ENCODE measurements at places on chromosomes 6 and 20.

DNA sequence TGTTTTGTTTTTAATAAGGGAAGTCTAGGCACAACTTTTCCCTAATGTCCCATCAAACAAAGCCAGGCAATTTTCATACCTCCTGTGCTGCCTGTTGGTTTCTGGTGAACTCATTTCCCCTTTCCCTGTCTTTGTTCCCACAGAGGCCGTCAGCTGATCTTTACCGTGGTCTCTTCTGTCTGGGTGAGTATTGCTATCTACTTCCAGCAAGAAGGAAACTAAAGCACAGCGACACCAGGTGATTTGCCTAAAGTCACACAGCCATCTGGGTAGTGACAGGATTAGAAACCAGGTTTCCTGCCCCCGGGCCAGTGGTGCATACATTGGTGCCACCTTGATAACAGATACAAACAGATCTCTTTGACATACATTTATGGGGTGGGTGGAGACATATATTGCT lies 59.6 kb downstream of the RAB44 start:
- DNase-seq: no peak

DNA sequence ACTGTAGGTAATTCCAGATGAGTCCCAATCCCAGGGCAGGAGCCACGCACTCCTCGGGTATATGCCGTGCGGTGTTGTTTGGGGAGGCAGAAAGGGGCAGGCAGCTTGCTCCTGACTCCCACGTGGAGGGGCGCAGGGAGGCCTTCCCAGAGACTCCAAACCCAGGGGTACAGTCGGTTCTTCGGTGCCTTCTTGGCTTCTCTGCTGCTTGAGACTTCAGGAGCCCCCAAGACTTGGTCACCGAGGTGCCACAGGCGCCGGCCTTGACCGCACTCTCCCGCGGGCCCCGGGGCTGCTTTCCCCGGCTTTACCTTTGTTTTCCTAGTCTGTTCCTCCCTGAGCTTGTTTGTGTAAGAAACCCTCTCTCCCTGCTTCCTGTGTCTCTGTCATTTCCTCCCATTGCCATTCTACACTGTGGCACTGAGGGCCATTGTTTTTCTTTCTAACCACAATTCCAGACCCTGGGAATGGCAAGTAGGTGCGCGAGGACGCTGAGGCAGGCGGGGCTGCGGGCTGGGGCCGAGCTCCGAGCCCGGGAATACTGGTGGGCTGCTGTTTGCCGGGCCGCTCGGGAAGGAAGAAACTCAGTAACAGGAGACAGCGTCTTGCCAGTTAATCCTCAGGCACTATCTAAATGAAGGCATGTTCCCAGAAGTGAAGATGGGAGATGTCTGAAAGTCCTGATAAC lies 215.6 kb upstream of the HEY2 start:
- no peak for DNase-seq

GRCh38 chr6:151808371-151809241 lies 1.1 kb downstream of the ESR1 start:
- no peak for DNase-seq

GRCh38 chr6:8277769-8278168 lies 157.6 kb downstream of the SLC35B3 start:
- no peak for DNase-seq

GRCh38 chr6:123745895-123746294 lies 57.8 kb upstream of the NKAIN2 start:
- no peak for DNase-seq

DNA sequence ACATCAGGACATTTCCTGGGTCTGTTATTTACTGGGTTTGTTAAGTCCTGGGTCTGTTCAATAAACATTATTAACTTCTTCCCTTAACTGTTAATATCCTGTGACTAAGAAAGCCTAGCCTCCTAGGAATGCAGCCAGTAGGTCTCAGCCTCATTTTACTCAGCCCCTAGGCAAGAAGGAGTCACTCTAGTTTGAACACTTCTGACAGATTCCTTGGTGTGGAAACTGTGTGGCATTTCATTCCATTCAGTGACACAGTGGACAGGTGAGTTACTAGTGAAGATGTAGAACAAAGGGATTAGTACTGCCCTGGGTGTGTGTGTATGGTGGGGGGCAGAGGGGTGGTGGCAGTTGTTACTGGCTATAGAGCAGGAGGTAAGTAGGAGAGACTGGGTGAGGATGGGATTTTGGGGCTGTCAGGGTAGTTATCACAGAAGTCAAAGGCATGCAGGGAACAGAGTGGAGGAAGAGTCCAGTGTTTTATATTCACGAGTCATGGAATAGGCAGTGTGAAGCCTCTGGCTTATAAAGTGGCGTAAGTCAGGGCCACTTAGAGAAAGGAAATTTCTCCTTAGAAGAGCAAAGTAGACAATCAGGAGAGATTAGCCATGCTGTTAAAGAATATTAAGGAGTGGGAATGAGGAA lies 28.4 kb downstream of the RNF182 start:
- DNase-seq: no peak

DNA sequence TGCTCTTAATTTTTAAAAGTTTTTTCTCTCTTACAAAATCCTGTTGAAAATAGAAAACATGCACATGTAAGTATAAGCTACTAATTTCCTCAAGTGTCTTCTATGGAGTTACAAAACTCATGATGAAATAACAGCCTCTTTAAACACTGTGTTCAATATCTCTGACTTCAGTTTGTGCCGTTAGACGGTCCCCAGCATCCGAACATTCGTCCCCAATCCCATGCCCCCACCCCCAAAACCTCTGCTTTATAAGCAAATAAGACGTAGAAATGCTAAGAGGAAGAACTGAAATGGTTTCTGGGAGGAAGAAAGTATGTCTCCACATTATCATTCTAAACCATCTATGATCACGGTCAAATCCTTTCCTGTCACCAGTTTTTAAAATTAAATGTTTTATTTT lies 31.7 kb upstream of the MYB start:
- no peak for DNase-seq

DNA sequence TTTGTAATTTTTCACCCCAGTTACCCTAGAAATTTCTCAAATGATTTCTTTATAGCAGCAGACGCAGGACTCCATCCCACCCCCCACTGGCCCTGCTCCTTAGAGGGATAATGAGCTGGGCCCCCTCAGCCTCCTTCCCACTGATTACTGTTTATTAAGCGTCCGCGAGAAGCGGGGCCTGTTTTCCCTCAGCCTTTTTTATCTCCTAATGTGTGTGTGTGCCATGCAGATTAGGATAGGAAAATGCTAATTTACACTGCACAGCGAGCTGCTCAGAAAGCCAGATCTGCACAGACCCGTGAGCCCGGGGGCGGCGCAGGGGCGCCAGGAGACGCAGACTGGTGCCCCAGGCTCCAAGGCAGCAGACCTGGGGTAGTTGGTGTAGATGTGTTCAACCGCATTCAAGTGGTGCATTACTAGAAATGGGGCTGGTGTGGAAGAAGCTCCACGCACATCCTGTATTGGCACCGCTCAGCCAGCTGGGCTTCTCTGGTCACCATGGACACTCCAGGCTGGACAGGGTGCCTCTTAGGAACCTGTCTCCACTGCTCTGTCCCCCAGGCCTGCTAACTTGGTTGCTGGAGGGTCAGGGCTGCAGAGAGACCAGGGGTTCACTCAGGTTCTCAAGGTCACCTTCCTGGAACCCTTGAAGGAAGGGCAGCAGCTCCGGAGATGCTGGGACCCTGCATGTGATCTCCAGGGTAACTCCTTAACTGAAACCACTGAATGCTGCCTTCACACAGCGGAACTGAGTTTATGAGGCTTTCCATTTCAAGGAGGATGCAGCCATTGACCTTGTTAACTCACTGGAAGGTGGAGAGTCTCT lies 256.3 kb downstream of the ERMARD start:
- no peak for DNase-seq

GRCh38 chr6:78670156-78670555 lies 197.2 kb upstream of the IRAK1BP1 start:
- DNase-seq: no peak

DNA sequence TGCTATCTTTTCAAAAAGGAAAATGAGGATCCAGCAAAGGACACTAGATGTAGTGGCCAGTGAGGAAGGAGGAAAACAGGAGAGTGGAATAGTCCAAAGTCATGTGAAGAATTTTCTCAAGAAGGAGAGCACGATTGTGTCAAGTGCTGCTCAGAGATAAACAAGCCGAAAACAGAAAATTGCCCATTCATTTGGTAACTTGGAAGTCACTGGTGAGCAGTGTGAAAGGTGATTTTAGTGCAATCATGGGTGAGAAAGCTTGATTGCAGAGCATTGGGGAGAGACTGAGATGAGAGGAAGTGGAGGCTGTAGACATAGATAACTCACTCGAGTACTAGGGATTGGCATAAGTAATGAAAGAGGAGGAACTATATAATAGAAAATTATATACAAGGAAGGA lies 26.0 kb upstream of the PRDM1 start:
- DNase-seq: no peak

DNA sequence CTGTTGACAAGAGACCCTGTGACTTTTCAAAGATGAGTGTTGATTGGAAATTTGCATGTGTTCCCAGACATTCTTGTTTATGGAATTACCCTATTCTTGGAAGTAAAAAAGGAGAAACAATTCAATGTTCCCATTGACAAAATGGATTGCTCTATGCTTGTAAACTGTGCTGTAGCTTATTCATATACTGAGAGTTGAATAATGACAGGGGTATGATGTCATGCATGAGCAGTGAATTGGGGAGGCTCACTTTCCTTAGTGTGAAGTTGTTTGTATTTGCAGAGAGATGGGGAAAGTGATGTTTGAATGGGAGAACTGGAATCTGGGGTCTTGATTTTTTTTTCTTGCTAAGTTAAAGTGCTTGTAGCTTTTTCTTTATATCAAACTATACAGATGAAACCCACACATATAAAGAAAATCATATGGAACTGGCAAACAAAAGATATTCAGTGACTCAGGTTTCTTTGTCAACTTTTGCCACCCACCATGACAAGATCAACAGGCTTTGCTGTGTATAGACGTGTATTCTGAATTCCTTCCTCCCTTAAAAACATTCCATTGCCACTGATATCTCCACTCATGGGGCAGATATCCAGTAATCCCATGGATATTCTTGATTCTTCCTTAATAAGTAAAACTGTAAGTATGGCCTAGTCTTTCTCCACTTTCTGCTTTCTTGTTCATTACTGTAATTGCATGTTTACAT lies 97.8 kb upstream of the JAG1 start:
- DNase-seq: no peak

GRCh38 chr6:100626721-100627120 lies 162.0 kb upstream of the SIM1 start:
- no peak for DNase-seq

DNA sequence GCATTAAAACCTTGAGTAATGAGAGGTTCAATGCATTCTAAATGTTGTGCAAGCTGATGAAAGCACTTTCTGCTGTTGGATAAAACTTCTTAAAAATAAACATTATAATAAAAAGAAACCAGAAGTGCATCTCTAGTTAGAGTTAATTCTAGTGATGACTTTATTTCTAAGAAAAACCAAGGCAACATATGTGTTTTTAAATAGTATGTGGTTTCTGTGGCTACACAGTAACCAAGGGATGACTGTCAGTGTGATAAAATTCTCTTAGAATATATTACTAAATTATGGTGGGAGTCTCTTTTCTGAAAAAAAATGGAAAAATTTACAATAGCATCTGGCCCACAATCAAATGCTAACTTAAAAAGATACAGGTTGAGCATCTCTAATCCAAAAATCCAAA lies 117.0 kb downstream of the ME1 start:
- no peak for DNase-seq

GRCh38 chr6:52305948-52306767 lies 21.6 kb upstream of the MCM3 start:
- no peak for DNase-seq

DNA sequence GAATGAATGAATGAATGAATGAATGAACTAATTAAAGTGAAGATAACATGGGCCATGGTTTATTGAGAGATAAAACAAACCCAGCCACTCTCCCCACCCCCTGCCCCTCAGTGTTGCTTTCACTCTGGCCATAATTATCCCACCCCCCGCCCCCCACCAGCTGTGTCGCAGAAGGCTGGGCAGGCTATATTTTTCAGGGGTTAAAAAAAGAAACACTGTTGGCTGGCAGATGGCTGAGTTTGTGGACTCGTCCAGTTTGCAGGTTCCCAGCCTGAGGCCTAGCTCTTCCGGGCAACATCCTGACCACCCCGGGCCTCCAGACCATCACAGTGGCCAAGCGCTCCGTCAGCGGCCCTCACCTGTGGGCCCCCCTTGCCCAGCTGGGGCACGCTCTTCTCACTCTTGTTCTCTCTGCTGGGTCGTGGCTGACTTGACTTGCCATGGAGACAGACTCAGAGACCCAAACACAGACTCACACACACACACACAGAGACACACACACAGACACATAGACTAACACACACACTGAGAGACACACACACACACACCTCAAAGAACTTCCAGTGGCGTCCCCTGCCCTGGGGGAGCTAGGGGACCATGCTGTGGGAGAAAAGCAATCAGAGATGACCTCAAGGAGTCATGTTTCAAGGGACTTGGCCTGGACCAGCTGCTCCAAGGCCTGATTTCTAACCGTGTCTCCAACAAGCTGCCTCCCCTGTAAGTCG lies 2.2 kb upstream of the GRM4 start:
- DNase-seq: no peak

- DNase-seq: no peak
Observed at GRCh38 chr20:44833437-44833836, 23.1 kb upstream of the RIMS4 start.

DNA sequence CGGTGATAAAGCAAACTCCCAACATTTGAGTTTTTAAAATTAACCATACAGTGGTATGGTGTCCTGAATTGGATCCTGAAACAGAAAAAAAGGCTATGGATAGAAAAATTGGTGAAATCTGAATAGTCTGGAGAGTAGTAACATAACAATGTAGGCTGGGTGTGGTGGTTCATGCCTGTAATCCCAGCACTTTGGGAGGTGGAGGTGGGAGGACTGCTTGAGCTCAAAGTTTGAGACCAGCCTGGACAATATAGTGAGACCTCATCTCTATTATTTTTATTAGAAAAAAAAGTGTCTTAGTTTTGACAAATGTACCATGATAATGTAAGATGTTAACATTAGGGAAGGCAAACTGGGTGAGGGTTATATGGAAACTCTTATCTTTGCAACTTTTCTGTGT lies 11.0 kb downstream of the EEF1A1 start:
- no peak for DNase-seq

GRCh38 chr6:161088676-161089328 lies 97.2 kb downstream of the MAP3K4 start:
- DNase-seq: no peak

- no peak for DNase-seq
Observed at GRCh38 chr6:167501831-167502385, 177.0 kb downstream of the TTLL2 start.

- no peak for DNase-seq
Observed at GRCh38 chr20:38665094-38665493, 59.2 kb upstream of the SLC32A1 start.
